ENCODE measurements at places on chromosomes 3 and 15. TPM values are rescaled to one million over a fixed set of nuclear protein-coding genes. Genes with fewer than 3 reads are reported as not detected.

Gene SEMA4B
- total RNA-seq: 23.0 TPM

Gene CADPS
- not detected for total RNA-seq

Gene WWTR1
- total RNA-seq: 1.2 TPM

Gene KIF15
- total RNA-seq: 0.38 TPM

Gene CEMIP
- total RNA-seq: 0.17 TPM

Gene FGF7
- 0.06 TPM for total RNA-seq
